ENCODE measurements at places on chromosomes 7 and 10.

GRCh38 chr7:78684201-78684600 lies 769.3 kb downstream of the MAGI2 start:
- DNase-seq, result no peak

DNA sequence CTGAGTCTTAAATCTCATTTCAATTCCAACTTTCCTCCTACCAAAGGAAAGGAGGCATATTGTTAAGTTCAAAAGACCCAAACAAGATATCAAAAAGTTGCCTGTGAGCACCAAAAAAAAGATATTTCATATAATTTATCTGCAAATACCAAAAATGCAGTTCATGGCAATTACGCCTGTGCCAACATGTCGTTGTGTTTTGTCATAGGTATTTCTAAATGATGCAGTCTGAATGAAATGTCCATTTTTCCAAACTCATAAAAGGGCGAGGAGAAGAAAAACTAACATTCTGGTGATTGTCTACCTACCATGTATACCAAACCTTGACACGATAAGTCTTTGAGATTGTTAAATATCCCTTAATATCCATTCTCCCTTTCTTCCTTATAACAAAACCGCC lies 109.8 kb downstream of the SGMS1 start:
- no peak for DNase-seq

GRCh38 chr10:35091994-35092790 lies 2.1 kb upstream of the CUL2 start:
- DNase-seq, result no peak

DNA sequence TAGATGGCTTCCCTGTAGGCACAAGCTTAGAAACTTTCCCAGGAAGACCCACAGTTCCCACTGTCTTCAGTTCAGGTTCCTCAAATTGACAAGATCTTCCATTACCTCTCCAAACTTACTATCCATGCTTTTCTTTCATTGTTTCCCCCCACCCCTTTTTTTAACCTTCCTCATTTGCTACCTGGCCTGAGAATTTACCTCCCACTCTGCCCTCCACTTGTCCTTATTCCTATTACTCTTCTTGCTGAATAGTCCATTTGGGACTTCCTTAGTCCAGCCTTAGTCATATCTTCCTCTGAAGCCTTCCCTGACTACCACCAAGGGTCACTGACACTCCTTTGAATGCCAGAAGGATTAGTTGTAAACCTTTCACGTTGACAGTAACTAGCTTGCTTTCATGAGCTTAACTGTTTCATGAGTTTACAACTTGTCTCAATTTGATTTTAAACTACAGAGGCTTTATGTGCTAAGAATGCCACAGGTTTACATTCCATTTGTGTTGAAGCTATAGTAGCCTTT lies 1.2 kb upstream of the CALU start:
- no peak for DNase-seq

- DNase-seq, result no peak
These were observed 31.0 kb downstream of the GET4 start for GRCh38 chr7:907158-907980.

DNA sequence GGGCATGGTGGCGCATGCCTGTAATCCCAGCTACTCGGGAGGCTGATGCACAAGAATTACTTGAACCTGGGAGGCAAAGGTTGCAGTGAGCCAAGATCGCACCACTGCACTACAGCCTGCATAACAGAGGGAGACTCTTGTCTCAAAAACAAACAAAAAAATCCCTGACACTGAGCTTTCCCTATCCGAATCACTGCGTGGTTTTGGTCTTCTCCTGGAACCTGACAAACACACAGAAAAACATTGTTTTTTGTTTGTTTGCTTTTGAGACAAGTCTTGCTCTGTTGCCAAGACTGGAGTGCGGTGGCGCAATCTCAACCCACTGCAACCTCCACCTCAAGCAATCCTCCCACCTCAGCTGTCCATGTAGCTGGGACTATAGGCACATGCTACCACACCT lies 50.4 kb upstream of the PTPRN2 start:
- no peak for DNase-seq

- no peak for DNase-seq
These were observed 43.8 kb downstream of the JAKMIP3 start for GRCh38 chr10:132109341-132110110.

- no peak for DNase-seq
These were observed 92.1 kb upstream of the PODXL start for GRCh38 chr7:131648491-131648890.

DNA sequence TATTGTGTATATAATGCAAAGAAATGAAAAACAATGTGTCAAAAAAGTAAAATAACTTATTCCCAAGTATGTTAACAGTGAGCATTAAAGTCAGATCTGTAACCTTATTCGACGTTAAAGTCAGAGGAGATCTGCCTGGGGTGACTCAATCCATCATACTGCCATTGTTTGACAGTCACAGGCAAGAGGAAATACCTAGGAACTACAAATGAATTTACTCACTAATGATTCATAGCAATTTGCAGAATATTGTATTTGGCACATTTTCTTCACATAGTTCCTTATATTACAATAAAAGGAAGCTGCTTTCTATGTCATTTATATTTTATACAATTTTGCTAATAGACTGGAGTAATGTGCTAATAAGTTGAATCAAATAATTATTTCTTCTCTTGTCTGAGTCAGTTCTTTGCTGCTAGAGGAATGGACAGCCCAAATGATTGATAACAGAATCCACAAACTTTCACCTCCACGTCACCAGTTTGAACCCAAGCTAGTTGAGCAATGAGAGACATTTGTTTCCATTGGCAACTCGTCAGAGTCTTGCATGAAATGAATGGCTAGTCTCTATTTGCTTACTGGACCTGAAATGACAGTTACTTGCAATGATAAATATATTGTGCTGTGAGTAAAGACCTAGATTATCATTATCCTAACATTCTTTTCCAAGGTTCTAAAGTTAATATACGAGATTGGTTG lies 48.5 kb upstream of the TMEM106B start:
- DNase-seq, result no peak

GRCh38 chr7:122652876-122653275 lies 46.0 kb downstream of the RNF133 start:
- no peak for DNase-seq

GRCh38 chr10:73414230-73414945 lies 530 bp upstream of the ANXA7 start:
- DNase-seq, result no peak

GRCh38 chr7:27179503-27180430 lies 5.3 kb downstream of the HOXA11 start:
- no peak for DNase-seq

GRCh38 chr10:8042721-8043568 lies 11.5 kb upstream of the GATA3 start:
- DNase-seq, result no peak

DNA sequence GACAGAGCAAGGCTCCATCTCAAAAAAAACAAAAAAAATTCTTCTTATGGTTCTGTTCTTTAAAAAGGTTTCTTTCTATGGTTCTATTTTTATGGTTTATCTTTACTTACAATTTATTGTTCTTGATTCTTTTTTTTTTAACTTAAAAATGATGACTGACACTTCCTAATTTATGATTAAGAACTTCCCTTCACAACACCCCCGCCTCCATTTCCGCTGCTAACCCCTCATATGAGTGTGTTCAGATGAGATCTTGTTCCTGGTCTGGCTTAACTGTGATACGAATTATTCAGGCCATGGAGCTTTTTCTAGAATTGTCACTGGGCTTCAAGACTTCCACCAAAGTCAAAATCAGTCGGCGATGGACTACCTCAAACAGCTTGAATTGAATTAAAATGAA lies 33.9 kb downstream of the PTER start:
- DNase-seq, result no peak

- DNase-seq, result no peak
These were observed 199.6 kb upstream of the HDAC9 start for GRCh38 chr7:18295781-18296423.

DNA sequence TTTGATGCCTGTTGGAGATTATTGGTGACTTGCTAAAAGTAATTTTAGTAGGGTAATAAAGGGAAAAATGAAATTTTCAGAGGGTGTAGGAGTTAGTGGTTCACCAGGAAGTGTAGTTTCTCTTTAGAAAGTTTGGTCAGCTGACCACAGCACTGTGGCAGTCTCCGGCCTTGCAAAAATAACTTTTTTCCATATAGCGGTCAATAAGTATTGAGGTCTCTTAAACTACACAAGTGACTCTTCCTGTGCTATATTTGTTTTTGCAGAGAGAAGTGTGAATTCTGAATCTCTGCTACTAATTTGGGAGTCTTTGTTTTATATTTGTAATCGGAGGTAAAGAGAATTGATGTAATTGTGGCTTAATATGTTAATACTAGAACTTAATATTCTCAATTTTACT lies 24.3 kb downstream of the PTPN12 start:
- peak; percentile 51 for DNase-seq

GRCh38 chr7:55273186-55273980 lies 91.8 kb upstream of the LANCL2 start:
- DNase-seq, result no peak

DNA sequence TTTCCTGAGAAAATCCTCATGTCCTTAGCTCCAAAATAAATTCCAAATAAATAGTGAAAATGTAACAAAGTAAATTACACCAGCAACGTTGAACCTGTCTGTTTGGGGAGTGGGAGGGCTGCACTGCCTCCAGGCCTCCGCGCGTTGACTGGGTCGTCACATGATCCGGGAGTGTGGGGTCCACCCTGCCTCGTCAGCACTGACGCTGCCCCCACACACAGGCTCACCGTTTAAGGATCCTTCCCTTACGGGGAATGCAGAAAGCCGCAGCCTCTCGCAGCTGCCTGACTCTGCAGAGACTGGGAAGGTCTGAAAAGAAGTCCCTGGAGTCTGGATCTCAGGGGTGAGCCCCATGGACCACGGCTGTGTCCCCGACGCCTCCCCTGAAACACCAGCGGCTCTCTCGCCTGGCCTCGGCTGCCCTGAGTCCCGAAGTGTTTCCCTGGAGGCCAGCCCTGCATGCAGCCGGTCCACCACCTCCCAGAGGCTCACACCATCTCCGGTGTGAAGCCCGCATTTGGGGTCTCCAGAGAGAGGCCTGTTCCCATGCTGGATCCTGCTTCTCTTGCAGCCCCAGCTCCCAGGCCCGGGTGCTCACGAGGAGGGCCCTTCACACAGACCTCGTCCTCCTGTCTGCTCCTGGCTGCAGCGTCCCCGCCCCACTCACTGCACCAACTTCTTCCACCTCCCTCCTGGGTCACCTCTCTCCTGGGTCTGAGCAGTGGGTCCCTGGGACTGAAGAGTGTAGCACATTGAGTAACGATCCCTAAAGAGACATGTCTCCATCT lies 49.5 kb upstream of the ADGRA1 start:
- DNase-seq, result no peak

GRCh38 chr10:34736976-34737771 lies 77.9 kb downstream of the PARD3 start:
- no peak for DNase-seq

GRCh38 chr7:129213828-129214227 lies 11.0 kb upstream of the AHCYL2 start:
- DNase-seq, result no peak

GRCh38 chr10:51878695-51879094 lies 179.3 kb upstream of the CSTF2T start:
- no peak for DNase-seq

- no peak for DNase-seq
These were observed 5.5 kb downstream of the FXYD4 start for GRCh38 chr10:43376828-43377423.

DNA sequence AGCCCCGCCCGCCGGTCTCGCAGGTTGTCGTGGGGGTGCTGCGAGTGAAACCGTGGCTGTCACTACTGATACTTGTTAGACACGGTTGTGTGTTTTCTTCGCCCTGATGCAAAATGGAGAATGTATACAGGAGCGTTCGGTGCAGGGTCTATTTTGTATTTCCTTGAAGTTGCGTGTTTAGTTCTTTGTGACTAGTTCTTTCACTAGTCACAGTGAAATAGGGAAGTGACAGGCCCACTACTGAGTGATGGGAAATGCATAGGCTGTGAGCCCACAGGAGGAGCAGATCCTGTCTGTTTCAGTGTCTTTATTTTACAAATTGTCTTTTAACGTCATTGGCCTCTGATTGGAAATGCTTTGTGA lies 675 bp downstream of the ABRAXAS2 start:
- DNase-seq, result no peak

DNA sequence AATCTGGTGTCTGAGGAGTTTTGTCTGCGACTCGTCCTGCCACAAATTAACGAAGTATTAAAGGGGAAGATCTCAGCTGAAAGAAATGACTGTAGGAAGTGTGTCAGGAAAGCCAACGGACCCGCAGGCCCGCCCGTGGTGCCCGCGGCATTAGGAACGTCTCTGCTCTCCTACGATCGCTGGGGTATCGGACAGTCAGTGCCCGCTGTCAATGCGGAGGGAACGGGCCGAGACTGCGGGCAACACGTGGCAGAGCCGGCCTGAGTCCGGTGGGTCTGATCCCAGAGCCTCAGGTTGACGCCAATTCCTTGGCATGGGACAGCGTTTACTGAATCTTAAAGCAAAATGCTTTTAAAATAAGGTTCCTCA lies 128.7 kb downstream of the KBTBD2 start:
- DNase-seq, result no peak

DNA sequence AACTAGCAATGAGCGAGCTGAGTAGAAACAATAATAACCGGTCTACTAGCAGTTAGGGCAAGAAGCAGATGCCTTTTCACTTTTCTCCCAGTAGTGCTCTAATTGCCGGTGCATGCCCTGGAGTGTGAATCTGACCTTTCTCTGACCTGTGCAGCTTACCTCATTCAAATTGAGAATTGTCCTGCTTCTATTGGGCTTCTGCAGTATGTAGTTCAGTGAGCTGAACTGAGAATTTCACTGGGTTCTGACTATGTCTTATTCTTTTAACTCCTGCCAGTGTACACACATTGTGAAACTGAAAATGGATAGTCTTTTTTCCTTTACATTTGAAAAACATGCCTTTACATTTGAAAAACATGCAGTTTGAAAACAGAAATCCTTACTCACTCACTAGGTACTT lies 157.9 kb upstream of the GRM3 start:
- DNase-seq, result no peak

DNA sequence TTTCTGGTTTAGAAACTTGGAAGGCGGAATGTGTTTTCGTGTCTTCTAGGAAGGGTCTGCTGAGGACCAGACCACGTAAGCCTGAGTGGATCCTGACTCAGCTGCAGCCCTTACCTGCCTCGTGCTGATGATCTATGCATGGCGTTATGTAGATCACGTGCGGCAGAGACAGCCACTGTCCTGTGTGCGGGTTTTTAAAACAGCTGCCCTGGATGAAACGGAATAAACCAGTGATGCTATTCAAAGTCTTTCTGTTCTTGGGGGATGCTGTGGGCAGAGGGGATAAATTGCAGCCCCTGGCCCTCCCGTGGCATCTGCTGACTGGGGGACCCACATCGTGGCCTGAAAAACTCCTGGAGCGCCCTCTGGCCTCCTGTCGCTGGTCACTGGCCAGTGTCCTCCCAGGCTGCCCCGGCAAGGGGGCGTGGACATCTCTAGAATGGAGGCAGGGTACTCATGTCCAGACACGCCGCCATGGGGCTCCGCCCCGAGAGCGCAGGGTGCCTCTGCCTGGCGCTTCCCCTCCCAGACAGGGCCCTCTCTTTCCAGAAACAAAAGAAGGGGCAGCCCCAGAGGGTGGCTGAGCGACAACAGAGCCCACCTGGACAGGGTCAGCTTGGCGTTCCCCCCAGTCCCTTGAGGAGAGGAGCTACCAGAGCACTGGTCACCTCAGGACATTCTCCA lies 13.2 kb downstream of the ALKBH4 start:
- DNase-seq, result no peak
